ENCODE measurements at places on chromosomes 2 and 18.

- DNase-seq, result no peak
Observed at GRCh38 chr18:56423626-56424025, 214.8 kb downstream of the TXNL1 start.

GRCh38 chr2:218244204-218244603 is 16.6 kb upstream of the GPBAR1 start:
- DNase-seq, result no peak

DNA sequence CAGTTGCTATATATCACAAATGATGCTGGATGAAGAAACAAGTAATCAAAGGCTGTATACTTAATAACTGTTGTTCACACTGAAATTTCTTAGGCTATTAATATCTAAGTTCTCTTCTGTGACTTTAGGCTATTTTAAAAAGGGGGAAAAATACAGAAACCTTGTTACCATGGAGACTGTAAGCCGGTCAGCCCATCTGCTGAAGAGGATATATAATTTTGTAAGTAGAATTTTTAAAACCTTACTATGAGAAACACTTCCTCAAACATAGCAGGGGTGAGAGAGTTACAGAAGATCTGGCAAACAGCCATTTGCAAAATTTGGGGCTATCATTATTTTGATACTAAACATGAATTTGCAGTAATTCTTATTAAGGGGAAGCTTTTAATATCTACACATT is 27.8 kb downstream of the CACNB4 start:
- DNase-seq, result no peak

- no peak for DNase-seq
Observed at GRCh38 chr2:148614014-148614321, 30.6 kb upstream of the EPC2 start.

DNA sequence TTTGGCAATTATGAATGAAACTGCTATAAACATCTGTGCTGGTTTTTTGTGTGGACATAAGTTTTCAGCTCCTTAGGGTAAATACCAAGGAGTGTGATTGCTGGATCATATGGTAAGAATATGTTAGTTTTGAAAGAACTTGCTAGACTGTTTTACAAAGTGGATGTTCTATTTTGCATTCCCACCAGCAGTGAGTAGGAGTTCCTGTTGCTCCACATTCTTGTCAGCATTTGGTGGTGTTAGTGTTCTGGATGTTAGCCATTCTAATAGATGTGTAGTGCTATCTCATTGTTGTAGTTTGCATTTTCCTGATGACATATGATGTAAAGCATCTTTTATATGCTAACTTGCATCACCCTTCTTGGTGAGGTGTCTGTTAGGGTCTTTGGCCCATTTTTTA is 304.6 kb downstream of the NUP35 start:
- DNase-seq, result no peak

GRCh38 chr2:105118960-105119359 is 81.1 kb downstream of the MRPS9 start:
- no peak for DNase-seq

DNA sequence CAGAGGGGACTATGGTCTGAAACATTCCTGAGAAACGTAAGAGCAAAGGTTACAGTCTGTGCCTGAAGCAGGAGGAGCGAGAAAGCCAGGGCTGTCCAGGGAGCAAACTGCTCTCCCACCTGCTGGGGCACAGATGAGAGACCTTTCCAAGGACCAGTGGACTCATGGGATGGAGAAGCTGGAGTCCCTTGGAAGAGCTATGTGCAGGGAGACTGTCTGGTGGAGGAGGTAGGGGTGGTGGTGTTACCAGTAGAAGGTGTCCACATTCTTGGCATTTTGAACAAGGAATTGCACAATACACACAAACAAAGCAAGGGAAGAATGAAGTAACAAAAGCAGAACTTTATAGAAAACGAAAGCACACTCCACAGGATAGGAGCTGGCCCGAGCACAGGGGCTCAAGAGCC is 97.9 kb upstream of the CYRIA start:
- no peak for DNase-seq

DNA sequence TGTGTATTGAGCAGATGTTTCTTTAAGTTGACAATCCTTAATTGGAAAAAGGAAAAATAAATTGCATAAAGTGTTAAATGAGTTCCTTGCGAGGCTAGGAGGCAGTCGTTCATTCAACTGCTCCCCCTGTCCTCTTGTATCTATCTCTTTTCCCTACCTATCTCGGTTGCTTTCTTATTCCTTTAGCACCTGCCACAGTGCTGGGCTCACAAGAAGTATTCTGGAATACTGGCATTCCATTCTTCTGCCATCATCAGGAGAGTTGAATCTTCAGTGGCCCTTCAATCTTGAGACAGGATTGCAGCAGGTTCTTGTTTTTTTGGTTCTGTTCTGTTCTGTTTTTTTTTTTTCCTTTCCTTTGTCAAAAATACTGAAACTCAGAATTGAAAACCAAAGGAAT is 143.1 kb upstream of the AQP4 start:
- DNase-seq, result no peak

DNA sequence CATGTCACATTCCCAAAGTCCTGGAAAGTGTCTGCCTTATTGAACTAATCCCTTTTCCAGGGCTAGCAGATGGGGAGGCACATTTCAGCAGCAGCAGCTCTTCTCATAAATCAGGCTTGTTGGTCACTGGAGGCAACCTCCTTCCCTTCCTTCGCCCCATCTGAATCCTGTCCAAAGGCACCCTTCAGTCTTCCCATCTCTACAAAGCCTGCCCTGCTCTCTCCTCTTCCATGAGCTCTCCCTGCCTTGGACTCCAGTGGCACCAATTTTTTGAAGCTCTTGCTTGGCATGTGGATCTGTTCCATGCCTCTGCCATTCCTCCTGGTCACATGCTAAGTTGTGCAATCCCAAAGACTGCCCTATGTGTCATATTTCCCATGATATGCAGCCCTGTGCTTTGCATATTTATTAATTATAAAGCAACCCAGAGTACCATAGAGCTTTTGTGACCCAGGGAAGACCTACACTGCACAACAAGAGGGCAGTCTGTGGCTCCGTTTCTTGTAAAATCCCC is 70.3 kb downstream of the ANTXR1 start:
- peak; percentile 48 for DNase-seq

DNA sequence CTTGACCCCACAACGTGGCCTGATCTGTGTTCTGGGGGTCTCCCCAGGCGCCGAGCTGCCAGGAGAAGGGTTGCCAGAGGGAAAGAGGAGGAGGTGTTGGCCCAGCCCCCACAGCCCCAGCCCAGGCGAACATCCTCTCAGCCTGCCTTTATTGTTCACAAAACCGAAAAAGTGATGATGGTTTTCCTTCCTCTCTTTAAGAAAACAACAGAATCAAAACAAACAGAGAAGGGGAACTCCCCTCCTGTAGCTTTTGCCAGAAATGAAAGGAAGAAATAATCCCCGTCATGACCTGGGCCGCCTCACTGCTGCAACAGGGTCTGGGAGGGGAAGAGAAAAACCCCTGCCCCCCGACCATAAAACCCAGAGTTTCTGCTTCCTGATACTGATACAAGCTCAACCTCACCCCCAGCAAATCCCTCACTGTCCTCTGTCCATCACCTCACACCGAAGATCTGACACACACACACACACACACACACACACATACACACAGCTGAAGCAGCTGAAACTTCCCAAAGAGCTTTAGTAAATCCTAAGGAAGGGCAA is 52.0 kb downstream of the ZFP36L2 start:
- DNase-seq, result no peak

GRCh38 chr2:134021830-134022524 is 231.9 kb upstream of the MGAT5 start:
- no peak for DNase-seq
